ENCODE measurements at places on chromosomes 7 and 10.

- no peak for DNase-seq
These were observed 755 bp downstream of the HOXA13 start for GRCh38 chr7:27198871-27199801.

GRCh38 chr10:70930263-70931000 lies 42.1 kb upstream of the PCBD1 start:
- DNase-seq = no peak

GRCh38 chr10:6269953-6270867 lies 67.5 kb downstream of the PFKFB3 start:
- peak; percentile 4 for DNase-seq

- no peak for DNase-seq
These were observed 1065.2 kb upstream of the C7orf33 start for GRCh38 chr7:147525325-147525724.

GRCh38 chr7:158066085-158066484 lies 521.5 kb downstream of the PTPRN2 start:
- DNase-seq = no peak

- no peak for DNase-seq
These were observed 5.7 kb upstream of the PIP start for GRCh38 chr7:143126146-143126545.

DNA sequence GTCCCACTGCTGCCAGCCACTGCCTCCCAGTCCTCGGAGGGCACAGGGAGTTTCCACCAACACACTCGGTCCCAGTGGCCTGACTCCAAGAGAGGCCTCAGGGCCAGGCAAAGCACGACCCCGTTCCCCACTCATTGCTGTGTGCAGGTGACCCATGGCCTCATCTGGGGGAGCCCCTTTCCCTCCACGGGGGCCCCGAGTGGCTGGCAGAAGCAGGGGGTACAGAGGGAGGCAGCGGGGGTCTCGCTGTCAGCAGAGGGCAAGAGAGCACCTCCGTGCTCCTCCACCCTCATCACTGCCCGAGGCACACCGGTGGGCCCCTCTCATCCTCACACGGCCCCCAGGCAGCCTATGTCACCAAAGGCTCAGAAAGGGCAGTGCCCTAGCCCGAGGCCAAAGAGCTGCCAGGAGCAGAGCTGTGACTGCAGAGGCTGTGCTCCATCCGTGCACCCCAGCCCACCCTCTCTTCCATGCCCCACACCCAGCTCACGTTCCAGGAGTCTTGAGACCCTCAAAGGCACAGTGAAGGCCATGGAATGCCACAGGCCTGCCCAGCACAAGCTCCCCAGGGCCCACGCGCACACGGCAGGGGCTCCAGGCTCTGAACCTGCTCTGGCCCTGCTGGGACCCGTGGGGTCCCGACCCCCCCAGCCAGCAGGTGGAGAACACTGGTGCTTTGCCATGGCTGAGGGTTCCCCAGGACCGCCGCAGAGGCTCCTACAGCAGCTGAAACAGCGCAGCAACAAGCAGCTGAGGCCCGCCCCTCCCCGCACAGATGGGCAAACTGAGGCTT lies 25.9 kb downstream of the MICALL2 start:
- DNase-seq = no peak

DNA sequence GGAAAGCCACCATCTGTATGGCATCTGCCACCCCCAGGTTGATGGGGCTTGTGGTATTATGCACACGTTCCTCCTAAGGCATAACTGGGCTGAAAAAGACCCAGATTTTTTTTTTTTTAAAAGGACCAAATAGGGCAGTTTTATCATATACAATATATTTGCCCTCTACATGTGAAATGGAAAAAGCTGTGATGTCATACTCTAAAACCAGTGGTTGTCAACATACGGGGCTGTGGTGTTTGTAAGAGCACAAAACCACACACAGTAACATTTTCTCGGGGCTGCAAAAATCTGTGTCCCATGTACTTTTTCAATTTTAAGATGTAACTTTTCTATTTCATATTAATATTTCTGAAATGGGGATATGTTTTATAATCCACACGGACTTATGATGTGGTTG lies 34.9 kb downstream of the FAM171A1 start:
- DNase-seq = no peak

DNA sequence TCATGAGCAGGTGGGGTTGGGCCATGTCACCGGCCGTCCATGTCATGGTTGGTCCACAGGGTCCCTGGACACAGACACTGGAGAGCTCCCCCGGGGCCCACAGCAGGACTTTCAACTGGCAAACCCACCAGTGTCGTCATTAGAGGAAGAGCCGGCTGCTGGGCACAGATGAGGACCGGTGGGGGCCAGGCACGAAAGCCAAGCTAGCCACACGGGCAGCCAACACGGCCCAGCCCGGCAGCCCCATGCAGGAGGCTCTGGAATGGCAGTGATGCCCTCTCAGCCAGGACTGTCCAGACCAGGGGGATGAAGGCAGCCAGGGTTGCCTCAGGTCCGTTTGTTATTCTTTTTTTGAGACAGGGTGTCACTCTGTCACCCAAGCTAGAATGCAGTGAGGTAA lies 21.1 kb upstream of the UNCX start:
- DNase-seq = no peak
